CD4-positive, alpha-beta T cell treated with Interleukin-17A for 4 hours (primary cell): ENCODE measurements at places on chromosomes 6 and 20.

GRCh38 chr20:13659288-13659687 is 20.6 kb upstream of the TASP1 start:
- no peak for DNase-seq

- DNase-seq: no peak
Observed at GRCh38 chr20:54633374-54634355, 158.3 kb downstream of the DOK5 start.

- DNase-seq: no peak
Observed at GRCh38 chr6:34742094-34742493, 15.2 kb upstream of the SNRPC start.

- no peak for DNase-seq
Observed at GRCh38 chr6:93721386-93722048, 302.2 kb upstream of the EPHA7 start.

DNA sequence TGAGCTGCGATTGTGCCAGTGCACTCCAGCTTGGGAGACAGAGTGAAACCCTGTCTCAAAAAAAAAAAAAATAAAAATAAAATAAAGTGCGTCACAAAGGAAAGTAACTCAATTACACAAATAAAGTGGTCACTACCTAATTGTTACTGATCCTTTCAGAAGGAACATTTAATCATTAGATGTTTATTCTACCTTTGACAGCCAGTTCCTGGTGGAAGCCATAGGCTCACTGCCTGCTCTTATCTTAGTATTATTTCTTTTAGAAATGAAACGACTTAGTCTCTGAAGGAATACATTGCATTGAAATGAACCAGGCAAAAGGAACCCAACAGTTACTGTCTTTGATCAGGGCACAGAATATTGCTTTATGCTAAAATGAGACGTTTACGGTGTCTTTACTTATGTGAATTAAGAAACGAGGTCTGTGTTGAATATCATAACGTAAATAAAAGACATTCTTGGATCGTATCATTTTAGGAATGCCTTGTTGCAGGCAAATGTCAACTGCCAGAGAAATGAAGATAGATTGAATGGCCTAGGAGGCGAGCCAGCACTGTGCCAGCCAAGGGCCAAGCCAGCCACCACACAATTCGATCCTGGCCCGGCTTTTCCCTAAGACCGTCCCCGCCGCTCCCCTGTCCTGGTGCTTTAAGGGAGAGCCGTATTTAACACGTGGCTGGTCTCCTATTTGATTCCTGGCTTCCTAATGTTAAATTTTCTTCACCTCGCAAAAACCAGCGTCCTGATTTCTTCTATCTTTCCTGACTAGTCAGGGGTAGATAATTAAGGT is 136.7 kb upstream of the GMDS start:
- DNase-seq: no peak

DNA sequence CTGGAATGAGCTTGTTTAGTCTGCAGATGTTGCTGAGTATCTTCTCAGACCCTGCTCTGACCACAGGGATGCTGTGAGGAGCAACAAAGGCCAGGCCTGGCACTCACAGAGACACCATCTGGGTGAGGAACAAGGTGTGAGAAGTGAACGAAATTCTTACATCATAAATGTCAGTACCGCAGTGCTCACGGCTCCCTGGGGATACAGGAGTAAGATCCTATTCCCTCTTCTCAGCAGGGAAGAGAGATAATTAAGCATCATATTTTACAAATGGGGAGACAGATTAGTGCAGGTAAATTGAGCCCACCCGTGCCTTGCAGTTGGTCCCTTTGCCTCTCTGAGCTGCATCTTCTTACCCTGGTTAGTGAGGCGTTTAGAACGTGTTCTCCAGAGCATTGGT is 106.2 kb downstream of the DTD1 start:
- DNase-seq: no peak

DNA sequence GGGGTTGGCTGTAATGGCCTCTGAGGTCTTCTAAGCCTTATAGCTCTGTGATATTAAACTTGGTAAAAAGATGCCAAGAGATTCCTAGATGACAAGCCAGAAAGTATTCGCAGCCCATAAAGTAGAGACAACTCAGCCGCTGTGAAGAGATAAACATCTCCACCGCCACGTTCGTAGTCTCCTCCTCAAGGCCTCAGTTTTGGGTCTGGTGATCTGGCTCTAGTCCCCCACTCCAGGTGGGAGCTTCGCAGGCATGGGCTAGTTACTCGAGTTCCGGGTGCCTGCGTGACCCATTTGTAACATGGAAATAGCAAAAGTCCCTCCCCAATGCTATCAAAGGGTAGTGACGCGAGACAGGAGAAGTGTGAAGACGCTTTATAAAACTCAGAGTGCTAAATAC is 28.3 kb upstream of the AFDN start:
- DNase-seq: no peak

- no peak for DNase-seq
Observed at GRCh38 chr6:141963543-141964295, 169.0 kb upstream of the GJE1 start.

DNA sequence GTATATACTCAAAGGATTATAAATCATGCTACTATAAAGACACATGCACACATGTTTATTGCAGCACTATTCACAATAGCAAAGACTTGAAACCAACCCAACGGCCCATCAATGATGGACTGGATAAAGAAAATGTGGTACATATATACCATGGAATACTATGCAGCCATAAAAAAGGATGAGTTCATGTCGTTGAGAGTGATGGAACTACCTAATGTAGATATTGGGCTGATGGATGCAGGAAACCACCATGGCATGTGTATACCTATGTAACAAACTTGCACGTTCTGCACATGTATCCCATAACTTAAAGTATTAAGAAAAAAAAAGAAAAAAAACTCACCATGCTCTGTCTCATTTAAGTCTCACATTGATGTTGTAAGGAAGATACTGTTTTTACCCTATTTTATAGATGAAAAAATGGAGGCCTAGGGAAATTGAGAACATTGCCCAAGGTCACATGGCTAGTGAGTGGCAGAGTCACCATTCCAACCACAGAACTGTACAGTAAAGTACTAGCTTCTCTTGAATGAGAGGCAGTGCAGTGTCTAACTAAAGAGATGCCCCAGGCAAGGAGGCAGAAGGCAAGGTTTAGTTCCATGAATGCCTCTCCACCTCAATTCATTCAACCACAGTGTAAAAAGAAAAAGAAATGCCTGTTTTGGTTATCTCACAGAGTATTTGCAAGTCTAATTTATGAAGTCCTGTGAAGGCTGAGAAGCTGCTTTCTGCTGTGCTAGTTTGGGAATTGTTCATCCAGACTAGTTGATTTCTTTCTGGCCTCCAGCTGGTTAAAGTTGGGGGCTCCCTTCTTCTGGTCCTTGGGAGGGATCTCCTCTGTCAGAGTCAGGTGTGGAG is 68.2 kb downstream of the FIG4 start:
- DNase-seq: no peak

DNA sequence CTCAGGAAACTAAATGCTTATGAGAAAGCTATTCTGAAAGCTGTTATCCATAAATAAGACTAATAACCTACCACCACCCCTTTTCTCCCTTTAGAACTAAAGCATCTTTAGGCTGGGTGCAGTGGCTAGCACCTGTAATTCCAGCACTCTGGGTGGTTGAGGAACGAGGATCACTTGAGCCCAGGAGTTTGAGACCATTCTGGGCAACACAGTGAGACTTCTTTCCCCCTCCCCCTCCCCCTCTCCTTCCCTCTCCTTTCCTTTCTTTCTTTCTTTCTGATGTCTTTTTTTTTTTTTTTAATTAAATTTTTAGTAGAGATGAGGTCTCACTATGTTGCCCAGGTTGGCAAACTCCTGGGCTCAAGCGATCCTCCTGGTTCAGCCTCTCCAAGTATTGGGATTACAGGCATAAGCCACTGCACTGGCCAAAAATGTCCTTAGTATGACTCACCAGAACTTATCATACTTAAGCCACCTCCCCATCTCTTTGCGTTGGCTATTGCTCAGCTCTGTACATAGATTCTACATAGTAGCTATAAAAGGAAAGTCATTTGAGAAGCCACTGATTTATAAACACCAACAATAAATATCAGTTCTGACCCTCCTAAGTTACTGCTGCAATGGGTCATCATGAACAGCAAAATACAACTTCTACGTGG is 54.8 kb upstream of the SPDEF start:
- no peak for DNase-seq

- no peak for DNase-seq
Observed at GRCh38 chr6:82963191-82963925, 102.3 kb downstream of the UBE3D start.

GRCh38 chr20:12455148-12455547 is 537.5 kb downstream of the BTBD3 start:
- DNase-seq: no peak

DNA sequence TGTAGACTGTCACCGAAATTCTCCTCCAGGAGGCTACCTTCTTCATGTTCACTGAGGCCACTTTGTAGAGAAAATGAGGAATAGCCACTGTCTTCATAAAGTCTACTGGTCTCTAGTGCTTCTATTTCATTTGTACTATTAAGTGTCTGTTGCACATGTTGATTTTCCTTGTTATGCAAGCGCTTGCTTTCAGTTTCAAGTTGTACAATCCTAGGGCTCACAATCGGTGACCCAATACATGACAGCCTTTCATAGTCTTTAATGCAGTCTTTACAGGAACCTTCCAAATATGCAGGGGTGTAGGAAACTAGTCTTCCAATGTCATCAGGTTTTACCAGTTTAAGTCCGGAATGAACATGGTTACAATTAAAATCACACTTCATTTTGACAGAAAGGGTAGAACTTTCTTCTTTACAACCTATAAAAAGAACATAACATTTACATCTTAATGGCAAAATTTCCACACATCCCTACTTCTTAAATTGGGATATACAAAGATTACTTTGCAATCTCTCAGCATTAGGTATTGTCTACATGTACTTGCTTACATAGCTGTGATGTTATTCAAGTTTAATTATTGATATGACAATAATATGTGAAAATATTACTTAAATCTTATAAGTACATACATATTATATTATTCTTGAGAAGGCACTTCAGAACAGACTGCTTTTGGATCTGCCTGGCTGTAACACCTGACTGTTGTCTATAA is 7.5 kb downstream of the FBXO5 start:
- DNase-seq: no peak

DNA sequence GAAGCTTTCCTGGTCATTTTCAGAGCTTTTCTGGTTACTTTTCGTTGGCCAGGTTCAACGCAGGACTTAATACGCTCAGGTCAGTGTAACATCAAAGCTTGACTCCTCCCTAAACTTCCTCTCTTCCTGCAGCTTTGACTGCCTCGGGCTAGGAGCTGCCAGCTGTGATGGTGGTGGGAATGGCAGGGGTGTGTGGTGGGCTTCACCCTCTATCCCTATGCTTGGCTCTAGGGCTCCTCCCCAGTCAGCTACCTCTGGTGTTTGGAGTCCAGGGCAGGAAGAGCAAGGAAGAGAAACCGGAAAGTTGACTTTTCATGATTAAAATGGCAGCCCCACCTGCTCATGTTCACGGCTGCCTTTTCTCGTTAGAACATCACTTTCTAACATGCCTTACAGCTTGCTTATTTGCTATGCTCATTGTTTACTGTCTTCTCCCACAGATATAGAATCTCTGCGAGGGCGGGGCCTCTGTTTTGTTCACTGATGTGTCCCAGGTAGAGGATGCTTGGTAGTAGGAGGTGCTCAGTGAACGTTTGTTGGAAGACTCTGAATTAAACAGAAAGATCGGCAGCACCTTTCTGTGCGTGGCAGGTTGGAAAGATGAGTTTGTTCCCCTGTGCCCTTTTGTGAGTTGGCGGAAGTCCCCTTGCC is 16.1 kb upstream of the PPP1R14C start:
- DNase-seq: no peak

DNA sequence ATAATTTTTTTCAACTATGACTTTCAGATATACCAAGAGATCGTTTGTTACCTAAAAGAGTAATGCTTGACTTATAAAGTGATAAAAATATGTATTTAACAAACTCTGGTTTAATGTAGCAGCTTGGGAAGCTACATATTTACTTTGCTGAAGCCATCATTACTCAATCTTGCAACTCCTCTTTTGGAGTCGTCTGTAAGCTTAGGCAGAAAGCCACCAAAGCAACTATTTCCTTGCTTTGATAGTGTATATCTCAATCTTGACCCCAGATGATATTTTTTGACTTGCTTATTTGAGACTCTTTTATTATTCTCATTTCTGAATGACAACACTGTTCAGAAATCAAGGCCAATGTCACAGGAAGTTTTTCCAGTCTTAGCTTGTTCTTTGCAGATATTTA is 183.0 kb downstream of the SAMD5 start:
- DNase-seq: no peak

DNA sequence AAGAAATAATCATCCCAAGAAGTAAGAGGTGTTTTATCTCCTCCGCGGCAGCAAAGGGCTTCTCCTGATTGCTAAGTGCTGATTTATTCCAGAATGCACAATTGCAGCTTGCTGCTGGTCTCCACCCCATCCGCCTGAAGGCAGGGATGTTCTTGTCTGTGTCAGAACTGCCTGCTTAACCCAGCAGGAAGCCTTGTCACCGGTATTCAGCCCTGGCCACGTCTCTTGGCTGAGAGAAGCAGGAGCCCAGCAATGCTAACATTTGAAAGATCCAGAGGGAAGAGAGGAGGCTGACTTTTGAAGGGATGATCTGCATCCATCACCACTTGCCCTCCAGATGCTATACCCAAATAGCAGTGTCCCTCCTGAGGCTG is 4.2 kb downstream of the SCML4 start:
- DNase-seq: peak; percentile 79

DNA sequence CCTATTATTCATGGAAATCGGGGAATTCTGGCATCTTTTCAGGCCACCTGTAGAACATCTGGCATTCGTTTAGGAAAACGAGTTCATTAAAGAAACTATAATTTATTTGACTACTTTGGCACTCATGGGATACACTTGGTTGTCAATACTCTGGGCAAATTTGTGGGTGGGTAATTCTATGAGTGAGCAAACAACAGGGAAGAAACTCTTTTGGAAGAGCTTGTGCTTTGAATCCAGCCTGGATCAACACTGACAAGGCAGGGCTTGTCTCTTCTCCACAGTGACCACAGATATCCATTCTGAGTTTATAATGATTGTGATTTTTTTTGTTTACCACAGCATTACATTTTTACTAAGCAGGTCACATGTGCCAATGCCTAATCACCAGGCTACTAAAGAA is 394.7 kb downstream of the THBS2 start:
- DNase-seq: no peak

DNA sequence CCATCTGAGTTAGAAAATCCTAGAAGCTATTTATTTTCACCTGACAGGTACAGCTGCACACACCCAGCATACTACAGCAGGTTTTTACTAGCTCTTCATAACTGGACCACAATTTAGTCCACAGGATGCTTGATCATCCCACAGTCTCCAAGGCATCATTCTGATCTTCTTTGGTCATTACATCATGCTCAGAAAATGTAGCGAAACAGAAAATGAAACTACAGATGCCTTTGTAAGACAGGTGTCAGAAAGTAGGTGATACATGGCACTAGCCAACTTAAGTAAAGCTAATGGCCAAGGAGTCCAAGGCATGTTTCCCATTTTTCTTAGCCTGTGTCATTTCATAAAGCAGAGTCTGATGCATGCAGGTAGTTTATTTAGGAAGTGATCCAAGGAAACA is 102.3 kb downstream of the HTR1B start:
- DNase-seq: no peak
